Aorta (tissue), 5 donors: ENCODE measurements at places on chromosomes 4 and X. TPM values are rescaled to one million over a fixed set of nuclear protein-coding genes. Genes with fewer than 3 reads are reported as not detected.

GRCh38 chr4:184762100-184762499 is 28.2 kb upstream of the CENPU start:
- H3K4me1 ChIP-seq: no peaks in the 10 kb centered on the region
- H3K4me3 ChIP-seq: no peak overlapping the region
- DNase-seq: no peak

ENOPH1 gene
- total RNA-seq: 17.1 TPM

HSFX4 gene
- total RNA-seq: not detected

PAGE4 gene
- not detected for total RNA-seq

DNA sequence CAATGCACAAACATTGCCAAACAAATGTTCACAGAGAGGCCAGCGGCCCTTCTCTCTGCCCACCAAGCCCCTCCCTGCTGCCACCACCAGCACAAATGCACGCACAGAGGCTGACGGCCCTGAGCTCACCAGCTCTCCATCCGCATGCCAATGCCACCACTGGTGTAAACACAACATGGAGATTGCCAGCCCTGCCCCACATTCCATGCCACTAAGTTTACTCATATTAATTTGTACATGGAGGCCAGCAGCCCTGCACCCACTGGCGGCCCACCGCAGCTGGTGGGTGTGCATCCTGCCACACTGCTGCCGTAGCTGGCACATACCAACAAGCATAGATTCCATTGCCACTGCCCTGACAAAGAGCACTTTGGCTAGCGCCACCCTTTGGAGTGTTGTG is 124.0 kb downstream of the CYLC1 start:
- no peak overlapping the region for H3K27ac ChIP-seq
- DNase-seq: peak; percentile 37
- H3K27me3 ChIP-seq: no peaks in the 10 kb centered on the region
- H3K36me3 ChIP-seq: no peaks in the 10 kb centered on the region

DNA sequence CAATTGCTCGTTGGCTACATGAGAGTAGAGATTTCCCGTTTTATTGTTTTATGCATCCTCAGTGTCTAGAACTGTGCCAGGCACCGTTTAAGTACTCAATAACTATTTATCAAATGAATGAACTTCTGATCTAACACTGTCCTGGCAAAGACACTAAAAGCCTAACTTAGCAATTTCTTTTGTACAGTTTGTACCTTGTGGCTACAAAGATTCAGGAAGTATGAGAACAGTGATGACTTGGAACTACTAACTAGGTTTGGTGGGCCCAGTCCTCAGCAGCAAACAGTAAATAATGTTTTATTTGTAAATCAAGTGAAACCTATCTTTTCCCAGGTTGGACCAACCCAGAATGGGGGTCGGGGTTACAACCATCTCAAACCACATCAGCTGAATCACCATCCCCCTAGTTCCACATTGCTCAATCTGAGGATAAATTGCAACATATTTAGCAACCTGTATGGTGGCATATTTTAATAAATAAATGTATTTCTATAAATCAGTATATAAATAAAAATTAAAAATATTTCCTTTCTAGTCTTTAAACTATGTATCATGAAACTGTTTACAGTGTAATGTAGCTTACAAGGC is 12.3 kb upstream of the SCRG1 start:
- DNase-seq: no peak
- no peaks in the 10 kb centered on the region for H3K4me1 ChIP-seq
- H3K4me3 ChIP-seq: no peak overlapping the region
- no peak overlapping the region for H3K27ac ChIP-seq

GRCh38 chr4:153265306-153266047 is 61.2 kb downstream of the TRIM2 start:
- no peaks in the 10 kb centered on the region for H3K36me3 ChIP-seq
- no peaks in the 10 kb centered on the region for H3K27me3 ChIP-seq
- H3K4me3 ChIP-seq: no peak overlapping the region
